Thoracic aorta (tissue), 2 donors: ENCODE measurements at places on chromosomes 3 and 15.

DNA sequence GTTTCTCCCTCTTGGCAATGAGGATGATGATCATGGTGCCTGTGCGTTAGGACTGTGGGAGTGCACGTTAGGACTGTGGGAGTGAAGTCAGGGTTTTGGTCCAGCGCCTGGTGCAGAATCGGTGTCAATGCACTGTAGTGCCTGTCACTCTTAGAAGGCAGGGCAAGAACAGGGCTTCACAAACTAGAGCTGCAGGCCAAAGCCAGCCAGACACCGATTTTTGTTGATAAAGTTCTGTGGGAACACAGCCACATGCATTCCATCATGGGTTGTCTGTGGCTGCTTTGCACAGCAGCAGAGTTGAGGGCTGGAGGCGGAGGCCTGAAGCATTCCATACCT, 32.6 kb upstream of the NR2C2 start:
- no peak overlapping the region for H3K27ac ChIP-seq
- no peak for DNase-seq
- H3K4me1 ChIP-seq, result no peaks in the 10 kb centered on the region

- H3K27me3 ChIP-seq, result no peaks in the 10 kb centered on the region
- no peaks in the 10 kb centered on the region for H3K36me3 ChIP-seq
- no peak for DNase-seq
These were observed 123.9 kb upstream of the AGBL1 start for GRCh38 chr15:85955501-85956391.

DNA sequence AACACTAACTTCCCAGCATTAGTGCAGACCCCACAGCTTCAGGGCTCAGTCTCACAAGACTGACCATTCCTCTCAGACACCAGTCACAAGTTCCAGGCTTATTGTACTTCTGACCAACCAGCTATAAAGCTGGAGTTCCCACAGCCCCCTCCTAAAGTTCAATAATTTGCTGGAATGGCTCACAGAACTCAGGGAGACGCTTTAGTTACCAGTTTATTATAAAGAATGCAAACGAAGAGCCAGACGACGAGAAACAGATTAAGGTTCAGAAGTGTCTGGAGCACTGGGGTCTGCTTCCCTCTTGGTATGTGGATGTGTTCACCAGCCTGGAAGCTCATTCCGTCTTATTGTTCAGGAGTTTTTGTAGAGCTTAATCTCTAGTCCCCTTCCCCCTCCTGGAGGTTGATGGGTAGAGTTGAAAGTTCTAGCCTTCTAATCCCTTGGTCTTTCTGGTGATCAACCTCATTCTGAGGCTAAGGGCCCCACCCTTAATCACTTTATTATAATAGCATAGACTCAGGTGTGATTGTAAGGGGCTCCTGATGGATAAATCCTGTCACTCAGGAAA, 4.8 kb upstream of the CSRNP1 start:
- H3K27ac ChIP-seq, result no peak overlapping the region
- no peak for DNase-seq
- H3K27me3 ChIP-seq, result no peaks in the 10 kb centered on the region
- H3K4me3 ChIP-seq, result no peak overlapping the region
- peaks cover 8% of the 10 kb centered on the region for H3K4me1 ChIP-seq

- H3K36me3 ChIP-seq, result no peaks in the 10 kb centered on the region
- H3K27me3 ChIP-seq, result no peaks in the 10 kb centered on the region
- no peak overlapping the region for H3K4me3 ChIP-seq
- H3K27ac ChIP-seq, result no peak overlapping the region
- no peak for DNase-seq
- H3K4me1 ChIP-seq, result peaks cover 19% of the 10 kb centered on the region
These were observed 40.6 kb upstream of the TNFAIP8L3 start for GRCh38 chr15:51135276-51135675.

DNA sequence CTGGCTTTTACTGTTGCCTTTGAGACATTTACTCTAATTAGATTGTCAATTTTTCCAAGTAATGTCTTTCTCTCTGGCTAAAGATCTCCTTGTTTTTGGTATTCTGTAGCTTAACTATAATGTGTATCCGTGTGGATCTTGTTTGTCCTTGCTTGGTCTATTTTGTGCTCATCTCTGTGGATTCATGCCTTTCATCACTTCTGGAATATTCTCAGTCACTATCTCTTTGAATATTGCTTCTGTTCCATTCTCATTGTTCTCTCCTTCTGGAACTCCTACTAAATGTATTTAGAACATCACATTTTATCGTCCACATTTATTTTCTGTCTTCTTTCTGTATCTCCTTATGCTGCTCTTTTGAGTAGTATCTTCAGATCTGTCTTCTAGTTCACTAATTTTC, 12.7 kb downstream of the PGPEP1L start:
- no peak for DNase-seq
- H3K27ac ChIP-seq, result no peak overlapping the region
- H3K27me3 ChIP-seq, result no peaks in the 10 kb centered on the region
